ENCODE measurements at places on chromosomes 3 and 15. TPM values are rescaled to one million over a fixed set of nuclear protein-coding genes. Genes with fewer than 3 reads are reported as not detected.

Gene GALNT15
- 6.6 TPM for total RNA-seq

Gene ABHD14A
- 25.8 TPM for total RNA-seq

Gene FAM81A
- 2.9 TPM for total RNA-seq

Gene SNUPN
- 19.5 TPM for total RNA-seq

Gene OR5K2
- not detected for total RNA-seq

Gene GCSAM
- total RNA-seq = 0.25 TPM

Gene GOLGA8T
- total RNA-seq = 0.47 TPM

Gene MKRN2
- 34.3 TPM for total RNA-seq

DNA sequence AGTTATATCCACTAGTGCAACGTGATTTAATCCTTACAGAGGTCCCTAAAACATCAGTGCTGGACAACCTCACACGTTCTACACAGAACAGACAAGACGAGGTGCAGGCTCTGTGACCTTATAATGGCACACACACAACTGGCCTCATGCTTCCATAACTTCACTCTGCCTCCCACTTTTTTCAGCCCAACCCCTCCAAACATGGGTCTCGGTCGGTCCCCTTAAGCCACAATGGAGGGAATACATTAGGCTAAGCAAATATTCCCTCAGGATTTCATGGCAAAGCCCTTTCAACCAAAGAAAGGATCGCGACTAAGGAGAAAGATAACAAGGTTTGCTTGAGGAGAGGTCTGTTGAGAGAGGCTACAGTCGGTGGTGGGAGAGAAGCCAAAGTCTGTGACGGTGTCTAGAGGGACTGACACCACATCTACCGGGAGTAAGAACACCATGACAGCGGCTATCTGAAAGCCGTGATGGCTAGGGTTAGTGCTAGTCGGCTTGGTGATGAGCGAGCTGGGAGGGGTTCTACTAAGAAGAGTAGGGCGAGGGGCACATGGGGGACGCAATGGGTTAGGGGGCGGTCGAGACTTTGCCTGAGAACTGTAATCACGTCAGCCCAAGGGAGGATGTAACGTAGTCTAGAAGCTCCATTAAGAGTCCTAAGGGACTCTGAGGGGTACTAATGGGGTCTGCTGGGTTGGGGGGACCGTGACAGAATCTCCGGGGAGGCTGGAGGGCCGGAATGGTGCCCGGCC is 1.0 kb downstream of the MYO9A start:
- peak; percentile 18 for DNase-seq

GRCh38 chr3:194112120-194113106 is 23.5 kb upstream of the HES1 start:
- no peak for DNase-seq

DNA sequence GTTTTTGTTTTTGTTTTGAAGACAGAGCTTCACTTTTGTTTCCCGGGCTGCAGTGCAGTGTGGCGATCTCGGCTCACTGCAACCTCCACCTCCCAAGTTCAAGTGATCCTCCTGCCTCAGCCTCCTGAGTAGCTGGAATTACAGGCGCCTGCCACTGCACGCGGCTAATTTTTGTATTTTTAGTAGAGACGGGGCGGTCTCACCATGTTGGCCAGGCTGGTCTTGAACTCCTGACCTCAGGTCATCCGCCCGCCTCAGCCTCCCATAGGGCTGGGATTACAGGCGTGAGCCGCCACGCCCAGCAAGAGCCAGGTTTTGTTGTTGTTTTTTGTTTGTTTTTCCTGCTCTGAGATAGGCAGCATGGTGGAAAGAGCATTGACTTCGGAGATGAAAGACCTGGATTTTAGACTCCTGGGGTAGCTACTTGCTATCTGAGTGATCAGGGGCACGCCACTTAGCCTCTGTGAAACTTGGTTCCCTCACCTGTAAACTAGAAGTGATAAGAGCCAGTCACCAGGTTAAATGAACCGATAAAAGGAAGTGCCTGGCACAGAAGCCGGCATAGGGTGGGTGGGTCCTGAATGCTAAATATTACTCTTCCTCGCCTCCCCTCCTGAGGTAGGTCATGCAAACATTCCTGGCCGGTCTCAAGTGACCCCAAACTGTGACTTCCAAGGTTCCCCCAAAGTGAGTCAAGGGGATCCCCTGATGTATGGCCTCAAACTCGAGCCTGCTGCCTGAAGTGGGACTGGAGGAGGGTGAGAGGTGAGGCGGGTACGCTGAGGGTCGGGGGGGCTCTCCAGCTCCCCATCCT is 62.9 kb upstream of the MCF2L2 start:
- DNase-seq = no peak

DNA sequence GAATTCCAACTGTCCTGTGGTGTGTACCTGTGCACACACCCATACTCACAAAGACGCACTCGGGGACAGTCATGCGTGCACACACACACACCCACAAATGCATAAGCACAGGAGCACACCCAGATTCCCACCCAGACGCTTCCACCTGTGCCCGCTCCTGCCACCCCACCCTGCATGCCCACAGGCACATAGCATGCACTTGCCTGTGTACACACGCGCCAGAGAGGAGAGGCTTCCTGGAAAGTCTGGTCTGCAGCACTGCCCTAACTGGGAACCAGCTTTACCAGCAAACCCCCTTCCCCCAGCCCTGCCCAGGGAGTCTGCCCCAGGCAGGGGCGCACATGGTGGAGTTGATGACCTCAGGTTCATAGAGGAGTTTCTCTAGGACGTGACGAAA is 246.2 kb downstream of the UACA start:
- DNase-seq = no peak

GRCh38 chr3:57397175-57398026 is 104.9 kb upstream of the ASB14 start:
- DNase-seq = no peak

GRCh38 chr3:168843481-168843880 is 747.8 kb upstream of the GOLIM4 start:
- no peak for DNase-seq

DNA sequence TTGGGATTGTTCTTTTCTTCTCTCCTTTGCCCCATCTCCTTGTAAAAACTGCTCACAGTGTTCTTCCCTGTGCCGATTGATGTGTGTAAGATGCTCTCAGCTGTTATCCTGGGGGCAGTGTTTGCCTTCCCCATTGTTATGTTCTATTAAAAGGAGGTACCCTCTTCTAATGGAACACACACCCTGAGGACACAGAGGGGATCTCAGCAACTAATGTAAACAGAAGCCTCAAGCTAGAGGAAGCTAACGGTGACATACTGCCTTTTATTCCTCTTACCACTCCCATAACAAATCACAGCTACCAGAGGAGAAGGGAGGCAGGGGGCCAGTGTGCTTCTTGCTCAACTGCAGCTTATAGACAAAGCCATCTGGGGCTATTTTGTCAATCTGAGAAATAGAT is 2.2 kb downstream of the TAGLN3 start:
- no peak for DNase-seq

DNA sequence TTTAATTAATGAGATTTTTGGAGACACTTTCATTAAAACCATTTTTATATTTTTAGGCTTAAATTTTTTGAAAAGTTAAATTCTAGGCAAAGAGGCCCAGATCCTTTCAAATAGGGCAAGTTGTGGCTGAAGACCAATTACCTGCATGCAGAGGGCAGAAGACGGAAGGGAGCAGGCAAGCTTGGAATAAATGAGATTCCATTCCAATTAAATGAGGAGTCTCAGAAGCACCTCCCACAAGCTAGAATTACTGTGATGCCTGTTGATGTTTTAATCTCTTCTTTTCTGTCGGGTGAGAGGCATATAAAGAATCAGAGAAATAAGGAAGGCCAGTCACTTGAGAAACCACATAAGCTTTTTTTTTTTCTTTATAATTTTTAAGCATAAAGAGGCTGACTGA is 46.8 kb downstream of the KBTBD8 start:
- DNase-seq = no peak

GRCh38 chr3:85539232-85539631 is 580.4 kb downstream of the CADM2 start:
- no peak for DNase-seq

- no peak for DNase-seq
These were observed 530.6 kb upstream of the ROBO2 start for GRCh38 chr3:76509179-76509830.

- no peak for DNase-seq
These were observed 37.9 kb downstream of the CPA3 start for GRCh38 chr3:148903022-148903442.

DNA sequence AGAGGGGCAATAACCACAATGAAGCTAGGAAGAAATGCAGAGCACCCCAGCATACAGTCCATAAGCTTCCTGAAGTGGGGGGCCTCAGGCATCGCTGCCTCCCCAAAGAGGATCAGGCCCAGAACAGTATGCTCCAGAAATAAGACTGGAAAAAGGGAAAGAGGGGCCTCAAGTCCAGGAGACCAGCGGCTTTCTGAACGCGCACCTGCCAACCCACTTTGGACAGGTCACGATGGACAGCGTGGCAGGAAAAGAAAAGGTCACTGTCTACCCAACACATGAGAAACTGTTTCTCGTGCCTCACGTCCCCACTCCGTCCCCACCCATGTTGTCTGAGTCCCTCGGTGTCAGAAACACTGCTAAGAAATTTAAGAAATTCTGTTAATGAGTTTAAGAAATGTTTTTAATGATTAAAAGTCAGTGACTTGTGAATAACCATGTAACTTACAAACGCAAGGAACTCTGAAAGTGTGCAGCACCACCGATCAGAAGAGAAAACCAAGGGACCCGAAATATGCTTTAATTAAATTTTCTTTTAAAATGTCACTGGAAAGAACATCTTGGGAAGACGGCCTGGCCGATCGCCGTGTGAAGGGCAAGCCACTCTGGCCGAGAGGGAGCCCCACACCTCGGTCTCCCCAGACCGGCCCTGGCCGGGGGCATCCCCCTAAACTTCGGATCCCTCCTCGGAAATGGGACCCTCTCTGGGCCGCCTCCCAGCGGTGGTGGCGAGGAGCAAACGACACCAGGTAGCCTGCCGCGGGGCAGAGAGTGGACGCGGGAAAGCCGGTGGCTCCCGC is 1.7 kb upstream of the PPARG start:
- peak; percentile 31 for DNase-seq

DNA sequence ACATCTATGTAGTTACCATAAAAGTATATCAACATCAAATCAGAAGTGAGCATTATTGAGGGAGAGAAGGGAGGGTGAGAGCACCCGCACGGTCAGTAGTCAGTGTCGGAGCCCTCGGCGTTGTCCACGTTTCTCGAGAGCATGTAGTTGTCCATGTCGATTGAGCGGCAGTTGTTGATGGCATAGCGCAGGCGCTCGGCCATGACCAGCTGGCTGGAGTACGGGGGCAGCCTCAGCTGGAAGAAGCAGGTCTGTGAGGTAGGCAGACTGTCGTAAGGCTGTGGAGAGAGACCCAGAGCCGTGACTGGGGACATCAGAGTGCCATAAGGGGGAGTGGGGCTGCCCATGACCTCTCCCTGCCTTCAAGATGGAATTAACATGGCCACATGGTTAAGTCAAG is 11.8 kb downstream of the FBXL22 start:
- DNase-seq = no peak

DNA sequence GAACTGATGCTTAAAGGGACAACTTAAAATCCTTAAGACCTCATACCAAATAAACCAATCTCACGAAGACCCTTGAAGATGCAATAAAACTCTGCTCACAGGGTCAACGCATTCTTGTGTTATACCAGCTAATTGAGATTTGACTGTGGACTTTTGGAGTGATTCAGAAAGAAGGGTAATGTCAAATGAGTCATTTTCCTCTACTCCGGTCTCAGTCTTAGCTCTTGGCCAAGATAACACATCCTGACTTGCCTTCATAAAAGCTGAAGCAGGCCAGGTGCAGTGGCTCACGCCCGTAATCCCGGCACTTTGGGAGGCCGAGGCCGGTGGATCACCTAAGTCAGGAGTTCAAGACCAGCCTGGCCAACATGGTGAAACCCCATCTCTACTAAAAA is 3.8 kb downstream of the PKM start:
- no peak for DNase-seq

DNA sequence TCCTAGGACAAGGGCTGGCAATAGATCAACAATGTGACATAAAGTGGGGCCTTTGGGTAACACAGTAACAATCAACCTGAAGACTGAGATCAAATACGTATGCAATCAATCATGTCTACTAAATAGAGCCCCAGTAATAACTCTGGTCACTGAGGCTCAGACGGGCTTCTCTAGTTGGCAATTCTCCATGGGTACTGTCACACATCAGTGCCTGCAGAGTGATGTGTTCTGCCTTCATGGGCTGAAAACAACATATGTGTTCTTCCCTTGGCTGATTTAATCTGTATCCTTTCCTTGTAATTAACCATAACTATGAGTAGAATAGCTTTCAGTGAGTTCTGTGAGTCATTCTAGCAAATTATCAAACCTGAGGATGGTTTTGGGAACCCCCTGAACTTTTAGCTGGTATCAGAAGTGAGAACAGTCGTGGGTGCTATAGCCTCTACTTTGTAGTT is 113.6 kb downstream of the TMCO5A start:
- DNase-seq = no peak

- DNase-seq = no peak
These were observed 297.5 kb downstream of the SHQ1 start for GRCh38 chr3:72550582-72551262.

DNA sequence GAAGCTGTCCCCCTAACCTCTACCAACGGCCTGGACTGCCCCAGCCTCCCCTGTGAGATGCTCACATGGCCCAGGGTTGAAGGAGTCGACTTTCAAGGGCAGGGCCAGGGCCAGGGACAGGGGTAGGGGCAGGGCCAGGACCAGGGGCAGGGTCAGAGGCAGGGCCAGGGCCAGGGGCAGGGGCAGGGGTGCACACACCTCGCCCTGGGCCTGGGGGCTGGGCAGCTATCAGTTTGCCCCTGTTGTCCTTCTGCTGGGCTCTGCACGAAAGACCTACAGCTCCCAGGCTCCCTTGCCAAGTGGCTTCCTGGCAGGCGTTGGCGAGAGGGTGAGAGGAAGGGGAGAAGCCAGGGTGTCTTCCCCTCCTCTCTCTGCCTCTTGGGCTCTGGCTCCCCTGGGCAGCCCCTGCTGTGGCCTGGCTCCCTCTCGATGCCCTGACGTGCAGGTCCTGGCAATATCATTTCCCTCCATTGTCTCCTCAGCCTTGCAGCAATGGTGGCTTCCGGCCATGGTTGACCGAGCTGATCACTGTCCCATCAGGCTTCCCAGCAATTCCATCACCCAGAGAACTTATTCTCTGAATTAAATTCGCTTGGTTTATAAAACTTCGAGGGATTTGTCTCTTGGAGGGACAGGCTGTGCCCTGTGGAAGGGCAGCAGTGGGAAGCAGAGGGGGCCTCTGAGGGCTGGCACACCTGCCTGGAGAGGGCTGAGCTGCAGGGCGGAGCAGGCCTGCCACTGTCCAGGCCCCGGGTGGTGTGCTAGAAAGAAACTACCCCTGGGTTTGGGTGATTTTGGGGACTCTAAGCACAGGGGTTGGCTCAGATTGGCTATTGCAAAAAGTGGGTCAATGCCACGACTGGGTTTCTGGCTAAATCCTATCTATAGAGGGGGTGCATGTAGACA is 13.9 kb downstream of the PRR23E start:
- no peak for DNase-seq

- peak; percentile 71 for DNase-seq
These were observed 44.0 kb downstream of the SMAD3 start for GRCh38 chr15:67109141-67110034.

- no peak for DNase-seq
These were observed 17.6 kb upstream of the TM2D3 start for GRCh38 chr15:101669744-101670143.

DNA sequence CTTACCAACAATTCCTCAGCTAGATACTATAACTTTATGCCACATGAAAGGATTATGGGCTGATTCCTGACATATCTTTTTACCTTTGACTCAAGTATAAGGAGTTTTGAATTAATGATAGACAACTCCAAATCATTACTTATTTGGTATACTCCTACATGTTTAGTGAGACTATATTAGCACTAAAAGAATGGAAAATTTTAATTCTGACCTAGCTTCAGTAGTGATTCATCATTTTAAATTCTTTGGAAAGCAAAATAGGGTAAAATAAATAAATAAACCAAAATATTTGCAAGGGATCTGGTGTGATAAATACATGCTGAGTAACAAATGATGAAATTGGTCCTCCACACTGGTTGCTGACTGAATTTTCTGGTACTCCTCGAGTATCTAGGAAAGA is 42.3 kb upstream of the VGLL3 start:
- no peak for DNase-seq
